ENCODE measurements at places on chromosomes 6 and 20.

GRCh38 chr6:138310821-138311220 is 66.9 kb upstream of the SMIM28 start:
- H3K27ac ChIP-seq, result no peak overlapping the region
- no peaks in the 10 kb centered on the region for H3K4me1 ChIP-seq
- H3K36me3 ChIP-seq, result no peaks in the 10 kb centered on the region
- H3K4me3 ChIP-seq, result no peak overlapping the region
- H3K27me3 ChIP-seq, result no peaks in the 10 kb centered on the region
- no peak for DNase-seq

DNA sequence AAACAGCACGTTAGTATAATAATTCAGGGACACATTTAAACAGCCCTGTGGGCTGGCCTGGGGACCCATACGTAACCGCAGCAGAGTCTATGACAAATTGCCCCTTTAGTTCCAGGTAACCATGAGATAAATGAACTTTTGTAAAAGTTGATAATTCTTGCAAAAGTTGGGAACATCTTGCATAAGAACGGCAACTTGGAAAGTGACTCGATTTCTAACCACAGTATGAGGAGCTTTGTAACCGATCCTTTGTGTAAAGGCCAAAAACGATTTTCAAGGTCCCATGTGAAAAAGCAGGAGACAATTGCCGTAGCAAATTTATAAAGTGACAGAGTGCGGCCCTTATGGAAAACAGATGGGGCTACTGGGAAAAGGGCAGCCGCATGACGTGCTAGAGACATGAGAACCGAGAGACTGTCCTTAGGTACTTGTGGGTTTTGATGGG is 81.6 kb downstream of the PSMG4 start:
- peaks cover 5% of the 10 kb centered on the region for H3K4me1 ChIP-seq
- no peaks in the 10 kb centered on the region for H3K27me3 ChIP-seq
- no peak overlapping the region for H3K4me3 ChIP-seq
- no peaks in the 10 kb centered on the region for H3K36me3 ChIP-seq

GRCh38 chr20:10708351-10709185 is 34.8 kb upstream of the JAG1 start:
- H3K27ac ChIP-seq, result peak overlapping the region; percentile 83
- H3K4me1 ChIP-seq, result peaks cover 13% of the 10 kb centered on the region
- H3K27me3 ChIP-seq, result no peaks in the 10 kb centered on the region
- H3K4me3 ChIP-seq, result no peak overlapping the region

DNA sequence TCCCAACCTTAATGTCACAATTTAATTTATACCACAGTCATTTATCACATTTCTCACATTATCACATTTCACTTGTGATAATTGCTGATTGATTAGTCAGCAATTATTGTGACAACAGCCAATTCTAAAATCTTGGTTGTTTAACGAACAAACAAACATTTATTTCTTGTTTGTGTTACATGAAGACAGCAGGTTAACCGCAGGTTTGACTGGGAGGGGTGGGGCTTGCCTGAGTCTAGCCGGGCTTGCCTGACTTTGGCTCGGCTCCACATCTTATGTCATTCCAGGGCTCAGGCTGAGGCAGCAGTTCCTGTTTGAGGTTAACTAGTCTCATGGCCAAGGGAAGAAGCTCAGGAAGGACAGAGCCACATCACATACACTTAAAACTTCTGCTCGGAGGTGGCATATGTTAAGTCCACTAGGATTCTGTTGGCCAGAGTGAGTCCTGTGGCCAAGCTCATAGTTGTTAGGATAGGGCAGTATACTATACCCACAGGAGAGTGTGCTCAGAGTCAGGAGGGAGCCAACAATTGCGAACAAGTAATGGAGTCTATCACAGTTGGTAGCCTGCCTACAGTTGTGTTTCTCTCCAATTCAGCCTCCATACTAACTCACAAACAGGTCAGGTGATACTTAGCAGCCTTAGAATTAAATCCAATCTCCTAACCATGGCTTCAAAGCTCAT is 90.0 kb upstream of the IFNGR1 start:
- H3K4me3 ChIP-seq, result no peak overlapping the region
- H3K27ac ChIP-seq, result peak overlapping the region; percentile 6
- H3K4me1 ChIP-seq, result peaks cover 3% of the 10 kb centered on the region
- DNase-seq, result peak; percentile 60
- no peaks in the 10 kb centered on the region for H3K27me3 ChIP-seq

DNA sequence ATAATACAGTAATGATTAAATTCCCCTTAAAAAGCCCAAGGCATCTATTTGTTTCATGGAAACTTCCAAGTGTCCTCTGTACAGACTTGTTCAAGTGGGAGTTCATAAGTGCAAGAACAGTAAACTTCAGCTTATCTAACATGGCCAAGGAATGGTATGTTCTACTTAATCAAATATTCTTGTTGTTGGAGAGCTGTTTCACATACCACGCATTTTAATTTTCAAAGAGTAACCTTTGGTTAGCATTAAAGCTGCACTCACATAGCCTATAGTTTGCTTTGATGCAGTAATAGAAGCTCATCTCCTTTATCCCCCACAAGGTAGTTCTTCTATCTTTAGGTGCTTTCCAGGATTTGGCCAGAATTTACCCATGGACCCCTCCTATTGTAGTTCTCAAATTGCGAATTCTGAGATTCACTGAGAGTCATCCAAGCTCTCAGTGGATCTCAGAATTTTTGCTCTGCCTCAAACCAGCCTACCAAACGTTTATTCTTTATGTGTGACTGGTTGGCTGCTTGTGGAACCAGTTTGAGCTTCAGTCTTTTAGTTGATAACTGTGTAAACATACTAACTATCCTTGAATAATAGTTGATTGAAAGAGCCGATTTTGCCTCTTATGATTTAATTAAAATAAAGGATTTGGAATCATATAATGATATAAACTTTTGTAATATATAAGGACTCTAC is 668.0 kb upstream of the FLRT3 start:
- H3K27me3 ChIP-seq, result no peaks in the 10 kb centered on the region
- H3K27ac ChIP-seq, result no peak overlapping the region
- DNase-seq, result no peak
- no peaks in the 10 kb centered on the region for H3K4me1 ChIP-seq
- H3K4me3 ChIP-seq, result no peak overlapping the region

DNA sequence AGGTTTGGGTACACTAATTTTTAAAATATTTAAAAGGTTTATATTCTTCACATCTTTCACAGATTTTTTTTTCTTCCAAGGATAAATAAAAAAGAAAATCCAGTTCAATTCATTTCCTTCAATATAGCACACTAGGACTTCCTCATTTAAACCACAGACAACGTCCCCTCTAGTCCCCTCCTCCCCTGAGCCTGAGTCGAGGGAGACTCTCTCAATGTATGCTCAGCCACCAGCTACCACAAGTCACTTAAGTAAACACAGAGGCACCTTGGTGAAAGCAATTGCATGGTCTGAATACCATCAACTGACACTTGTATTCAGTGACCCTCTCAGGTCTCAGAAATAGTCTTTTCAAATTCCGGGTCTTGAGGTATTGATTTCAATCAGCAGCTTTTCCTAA is 88.6 kb downstream of the SIM1 start:
- no peak for DNase-seq
- no peak overlapping the region for H3K27ac ChIP-seq
- H3K36me3 ChIP-seq, result no peaks in the 10 kb centered on the region
- H3K4me3 ChIP-seq, result no peak overlapping the region
- no peaks in the 10 kb centered on the region for H3K4me1 ChIP-seq
- H3K27me3 ChIP-seq, result no peaks in the 10 kb centered on the region

DNA sequence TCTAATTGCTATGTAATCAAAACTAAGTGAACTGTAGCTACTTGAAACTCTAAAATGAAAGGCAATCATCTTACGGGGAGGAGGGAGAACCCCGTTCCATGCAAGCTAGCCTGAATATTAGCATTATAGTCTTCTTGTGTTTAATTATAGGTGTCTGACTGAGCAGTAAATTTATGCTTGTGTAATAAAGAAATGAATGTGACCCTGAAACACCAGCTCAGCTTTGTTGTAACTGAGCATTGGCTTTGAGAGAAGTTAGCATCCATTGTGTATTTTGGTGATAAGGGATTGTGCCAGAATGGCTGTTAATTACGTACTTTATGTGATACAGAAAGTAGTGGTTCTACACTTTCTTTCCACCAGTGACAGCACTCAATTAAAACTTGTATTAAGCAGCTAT is 86.9 kb downstream of the QKI start:
- H3K27me3 ChIP-seq, result no peaks in the 10 kb centered on the region
- no peak for DNase-seq
- H3K36me3 ChIP-seq, result peaks cover 5% of the 10 kb centered on the region
- no peaks in the 10 kb centered on the region for H3K4me1 ChIP-seq
- no peak overlapping the region for H3K27ac ChIP-seq

- H3K36me3 ChIP-seq, result peaks cover 74% of the 10 kb centered on the region
- peaks cover 2% of the 10 kb centered on the region for H3K4me1 ChIP-seq
- no peak for DNase-seq
Observed at GRCh38 chr6:158626360-158627167, 18.0 kb downstream of the DYNLT1 start.

- H3K36me3 ChIP-seq, result no peaks in the 10 kb centered on the region
- H3K27me3 ChIP-seq, result no peaks in the 10 kb centered on the region
- DNase-seq, result no peak
- H3K4me3 ChIP-seq, result no peak overlapping the region
- H3K27ac ChIP-seq, result no peak overlapping the region
Observed at GRCh38 chr20:49591217-49591865, 23.4 kb upstream of the PTGIS start.

DNA sequence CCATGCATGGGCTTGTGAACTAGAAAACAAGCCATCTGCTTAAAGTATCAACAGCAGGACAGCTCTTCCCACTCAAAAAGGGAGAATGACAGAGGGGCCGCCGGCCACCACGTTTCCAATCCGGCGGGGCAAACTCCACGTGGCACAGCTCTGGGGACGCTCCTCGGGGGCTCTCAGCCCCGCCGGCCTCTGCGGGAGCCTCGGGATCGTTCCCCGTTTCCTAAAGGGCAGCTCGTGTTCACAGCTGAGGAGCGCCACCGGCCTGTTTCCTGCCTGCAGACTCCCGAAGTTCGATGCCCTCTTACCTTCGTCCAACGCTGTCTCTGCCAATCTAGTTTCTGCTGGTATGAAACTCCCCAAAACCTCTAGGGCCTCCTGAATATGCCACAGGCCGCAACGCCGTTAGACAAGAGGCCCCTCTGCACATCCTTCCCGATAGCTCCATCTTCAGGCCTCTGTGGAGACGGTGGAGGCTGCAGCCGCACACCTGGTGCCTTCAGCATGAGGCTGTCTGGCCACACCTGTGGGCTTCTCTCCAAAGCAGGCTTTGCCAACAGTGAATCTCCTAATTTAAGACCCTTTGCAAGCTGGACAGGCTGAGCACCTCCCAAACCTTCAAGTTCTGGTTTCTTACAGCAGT is 46.5 kb downstream of the KCNQ2 start:
- H3K4me1 ChIP-seq, result no peaks in the 10 kb centered on the region
- H3K4me3 ChIP-seq, result no peak overlapping the region
- no peaks in the 10 kb centered on the region for H3K36me3 ChIP-seq
- H3K27me3 ChIP-seq, result peaks cover 22% of the 10 kb centered on the region

DNA sequence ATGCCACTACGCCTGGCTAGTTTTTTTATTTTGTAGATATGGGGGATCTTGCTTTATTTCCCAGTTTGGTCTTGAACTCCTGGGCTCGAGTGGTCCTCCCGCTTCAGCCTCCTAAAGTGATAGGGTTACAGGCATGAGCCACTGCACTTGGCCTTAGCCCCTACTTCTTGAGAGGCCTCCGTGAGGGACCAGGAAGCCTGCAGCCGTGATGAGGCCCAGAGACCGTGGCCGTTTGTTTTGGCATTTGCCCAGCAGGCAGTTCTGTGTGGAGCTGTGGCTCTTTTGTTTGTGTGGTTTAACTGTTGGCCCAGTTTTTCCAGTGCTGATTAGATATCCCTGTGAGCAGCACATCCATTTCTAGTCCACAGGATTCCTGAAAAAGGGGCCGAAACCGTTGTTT is 39.8 kb downstream of the SRSF3 start:
- no peaks in the 10 kb centered on the region for H3K36me3 ChIP-seq
- H3K4me3 ChIP-seq, result no peak overlapping the region
- peak; percentile 72 for DNase-seq

Measured in mesenchymal stem cell (in vitro differentiated cells and primary cell).